ENCODE measurements at places on chromosomes 12 and 14. TPM values are rescaled to one million over a fixed set of nuclear protein-coding genes. Genes with fewer than 3 reads are reported as not detected.

FAM181A gene
- not detected for total RNA-seq

- DNase-seq: no peak
Observed at GRCh38 chr12:29545102-29545467, 47.6 kb upstream of the OVCH1 start.

DNA sequence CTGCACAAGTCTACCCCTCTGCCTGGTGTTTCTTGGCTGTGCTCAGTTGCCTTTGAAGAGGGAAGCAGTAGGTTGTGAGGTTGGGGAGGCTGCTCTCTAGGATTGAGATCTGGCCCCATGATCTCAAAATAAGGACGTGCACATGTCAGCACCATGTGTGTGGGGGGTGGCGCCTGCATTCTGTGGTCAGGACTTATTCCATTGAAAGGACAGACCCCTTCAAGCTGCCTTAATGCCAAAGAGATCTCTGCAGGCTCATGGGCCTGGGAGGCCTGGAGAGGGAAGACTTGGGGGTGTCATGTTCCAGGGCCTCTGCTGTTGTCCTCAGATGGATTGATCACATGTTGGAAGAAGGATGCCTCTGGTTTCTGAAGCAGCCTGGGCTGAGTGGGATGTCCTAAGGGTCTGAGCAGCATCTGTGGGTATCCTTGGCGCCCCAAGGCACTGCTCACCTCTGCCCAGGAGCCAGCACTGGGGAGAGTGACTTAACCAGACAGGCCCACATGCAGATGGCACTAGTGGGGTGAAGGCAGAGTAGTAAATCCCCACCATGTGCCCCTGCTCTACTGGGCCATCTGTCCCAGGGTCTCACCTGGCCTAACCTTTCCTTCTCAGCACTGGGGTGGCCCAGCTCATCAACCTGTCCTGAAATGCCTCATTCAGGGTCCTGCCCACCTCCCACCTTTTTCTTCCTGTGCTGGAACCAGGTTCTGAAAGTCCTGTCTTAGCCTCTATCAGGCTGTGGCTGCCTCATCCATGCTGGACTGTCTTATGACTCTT lies 118.9 kb downstream of the ADGRD1 start:
- DNase-seq: no peak

GRCh38 chr12:41509271-41510055 lies 321.3 kb downstream of the PDZRN4 start:
- no peak for DNase-seq

GRCh38 chr14:30291216-30291615 lies 267.7 kb upstream of the G2E3 start:
- no peak for DNase-seq

DNA sequence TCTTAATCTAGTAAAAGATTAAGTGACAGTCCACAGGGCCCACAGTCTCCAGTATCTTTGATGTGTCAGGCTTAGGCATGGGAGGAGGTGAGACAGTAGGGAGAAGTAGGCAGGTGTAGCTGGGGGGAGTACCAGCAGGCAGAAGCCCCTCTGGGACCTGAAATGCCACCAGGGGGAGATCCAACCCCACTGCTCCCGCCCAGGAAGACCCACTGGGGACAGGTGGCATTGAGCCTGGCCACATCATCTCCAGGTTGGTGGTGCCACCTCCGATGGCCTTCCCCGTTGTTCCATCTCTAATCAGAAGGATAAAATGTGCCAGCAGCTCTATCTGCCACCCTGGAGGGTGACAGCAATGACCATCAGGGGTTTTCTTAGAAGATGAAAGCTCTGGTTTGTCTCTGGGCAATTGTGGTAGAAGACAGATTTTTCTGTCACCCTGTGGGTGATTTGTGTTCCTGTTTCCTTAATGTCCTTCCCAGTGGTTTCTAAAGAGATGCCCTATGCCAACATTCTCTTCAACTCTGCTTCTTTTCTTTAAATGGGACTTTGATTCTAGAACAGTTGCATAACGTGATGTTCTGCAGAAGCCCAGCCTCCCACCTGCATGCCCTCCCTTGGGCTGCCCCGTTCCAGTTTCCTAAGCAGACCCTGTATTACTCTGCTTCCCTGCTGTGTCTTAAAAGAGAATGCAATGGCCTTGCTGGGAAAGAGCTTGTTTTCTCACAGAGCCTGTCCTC lies 12.3 kb upstream of the SERPINA12 start:
- DNase-seq: no peak

GRCh38 chr12:50243507-50243906 lies 39.8 kb downstream of the LIMA1 start:
- no peak for DNase-seq

Data from fibroblast of villous mesenchyme (primary cell).